ENCODE measurements at places on chromosomes 12 and 14.

DNA sequence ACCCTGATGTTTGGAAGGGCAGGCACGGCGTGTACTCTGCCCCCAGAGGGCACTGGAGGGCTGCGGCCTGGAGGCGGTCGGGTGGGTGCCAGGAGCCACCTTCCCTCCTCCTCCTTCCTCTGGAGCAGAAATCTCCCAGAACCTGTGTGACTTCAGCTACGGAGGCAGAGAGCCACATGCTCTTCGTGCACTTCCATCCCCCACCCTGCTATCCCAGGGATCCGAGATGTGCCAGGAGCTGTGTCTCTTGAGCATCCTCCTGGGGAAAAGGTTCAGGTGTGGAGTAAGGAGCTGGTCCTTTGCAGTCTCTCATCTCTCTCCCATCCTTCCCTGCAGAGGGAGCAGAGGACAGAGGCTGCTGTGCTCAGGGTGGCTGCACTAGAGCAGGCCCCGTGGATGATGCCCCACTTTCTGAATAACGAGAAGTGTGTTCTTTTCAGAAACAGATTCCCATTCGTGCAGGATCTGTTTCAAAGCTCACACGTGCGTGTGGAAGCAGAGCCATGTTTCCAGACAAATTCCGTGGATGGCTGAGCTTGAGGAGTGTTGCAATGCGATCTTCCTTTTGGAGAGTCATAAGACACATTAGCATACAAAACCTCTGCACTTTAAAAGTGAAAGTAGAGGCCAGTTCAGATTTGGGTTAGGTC is 162.9 kb downstream of the ADGRD1 start:
- no peak for DNase-seq

DNA sequence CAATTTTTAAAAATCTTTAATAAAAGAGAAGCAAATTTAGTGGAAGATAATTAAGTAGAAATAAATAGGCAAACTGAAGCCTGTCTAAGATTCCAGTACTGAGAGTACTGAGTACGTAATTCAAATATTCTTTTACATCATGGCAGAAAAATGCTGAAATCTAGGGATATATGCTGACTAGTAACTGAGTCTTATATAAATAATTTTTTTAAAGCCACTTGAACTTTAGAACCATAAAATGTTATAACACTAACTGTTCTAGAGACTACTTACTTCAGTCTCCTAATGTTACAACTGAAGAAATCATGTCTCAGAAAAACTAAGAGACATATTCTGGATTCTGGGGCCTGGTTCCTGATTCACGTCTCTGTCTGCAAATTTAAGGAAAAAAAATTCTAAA is 230.6 kb upstream of the PLEKHG7 start:
- no peak for DNase-seq

GRCh38 chr12:93115646-93116045 is 186.6 kb upstream of the EEA1 start:
- DNase-seq, result peak; percentile 25

GRCh38 chr12:62191491-62192179 is 68.6 kb upstream of the USP15 start:
- no peak for DNase-seq

GRCh38 chr12:116455540-116456329 is 103.4 kb upstream of the MAP1LC3B2 start:
- DNase-seq, result no peak

DNA sequence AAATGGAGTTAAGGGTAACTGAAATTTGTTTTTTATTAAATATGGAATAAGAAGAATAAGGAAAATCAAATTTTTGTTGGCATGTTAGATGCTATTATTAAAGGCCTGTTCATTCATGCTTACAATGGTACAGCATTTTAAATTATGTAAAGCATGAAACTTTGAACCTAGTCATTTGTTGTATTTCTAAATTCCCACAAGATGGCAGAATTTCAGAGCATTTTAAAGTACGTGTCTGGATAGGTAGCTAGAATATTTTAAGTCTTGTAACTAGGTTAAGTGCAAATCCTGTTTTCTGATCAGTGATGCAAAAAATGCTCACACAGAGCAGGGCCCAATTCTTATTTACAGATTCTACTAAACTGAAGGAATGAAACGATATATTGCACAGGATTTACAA is 585.6 kb upstream of the MIS18BP1 start:
- no peak for DNase-seq

DNA sequence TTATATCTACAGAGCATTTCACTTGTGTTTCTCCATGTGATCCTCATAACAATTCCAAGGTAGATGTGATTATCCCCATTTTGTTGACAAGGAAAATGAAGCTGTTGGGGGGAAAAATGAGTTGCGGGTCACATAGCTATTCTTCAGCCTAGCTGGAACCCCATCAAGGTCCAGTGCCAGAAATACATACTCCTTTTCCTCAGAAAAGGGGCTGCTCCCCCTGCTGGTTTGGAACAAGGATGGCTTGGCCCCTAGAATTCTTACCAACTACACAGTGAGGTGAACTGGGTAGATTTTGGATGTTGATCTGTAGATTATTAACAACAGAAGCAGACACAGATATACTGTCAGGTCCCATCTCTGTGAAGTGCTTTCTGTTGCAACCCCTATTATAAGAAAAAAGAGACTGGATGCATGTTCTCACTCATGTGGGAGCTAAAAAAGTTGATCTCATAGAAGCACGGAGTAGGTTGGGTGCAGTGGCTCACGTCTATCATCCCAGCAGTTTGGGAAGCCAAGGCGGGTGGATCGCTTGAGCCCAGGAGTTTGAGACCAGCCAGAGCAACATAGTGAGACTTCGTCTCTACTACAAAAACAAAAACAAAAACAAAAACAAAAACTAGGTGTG is 8.9 kb downstream of the IKZF4 start:
- peak; percentile 67 for DNase-seq
